ENCODE measurements at places on chromosomes 16 and 17.

DNA sequence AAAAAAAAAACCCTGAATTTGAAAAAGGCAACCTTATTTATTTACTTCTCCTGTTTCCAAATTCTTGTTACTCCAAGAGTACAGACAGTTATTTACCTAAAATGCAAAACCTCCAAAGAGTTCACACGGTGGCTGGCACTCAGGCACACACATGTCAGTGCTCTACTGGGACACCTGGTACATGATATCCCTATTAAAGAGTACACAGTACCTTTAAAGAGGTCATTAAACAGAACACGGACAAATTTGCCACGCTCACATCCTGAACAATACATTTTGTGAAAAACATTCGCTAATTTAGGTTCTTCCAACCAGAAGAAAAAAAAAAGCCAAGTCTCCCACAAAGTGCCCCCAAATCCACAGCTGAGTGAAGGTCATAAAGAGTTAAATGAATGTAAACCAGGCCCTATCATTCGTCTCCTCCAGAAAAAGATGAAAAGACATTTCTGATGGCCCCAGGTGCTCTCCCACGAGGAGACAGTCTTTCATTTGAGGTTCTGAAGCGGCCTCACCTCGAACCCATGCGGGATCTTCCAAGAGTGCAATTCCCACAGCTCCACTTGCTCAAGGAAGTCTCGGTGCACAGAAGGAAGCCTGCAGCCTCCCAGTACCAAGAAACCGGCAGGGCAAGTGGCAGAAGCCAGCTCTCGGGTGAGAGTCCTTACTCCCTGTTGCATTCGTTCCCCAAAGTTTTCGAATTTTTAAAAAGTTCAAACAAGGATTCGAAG lies 993 bp downstream of the ERN1 start:
- DNase-seq, result no peak

DNA sequence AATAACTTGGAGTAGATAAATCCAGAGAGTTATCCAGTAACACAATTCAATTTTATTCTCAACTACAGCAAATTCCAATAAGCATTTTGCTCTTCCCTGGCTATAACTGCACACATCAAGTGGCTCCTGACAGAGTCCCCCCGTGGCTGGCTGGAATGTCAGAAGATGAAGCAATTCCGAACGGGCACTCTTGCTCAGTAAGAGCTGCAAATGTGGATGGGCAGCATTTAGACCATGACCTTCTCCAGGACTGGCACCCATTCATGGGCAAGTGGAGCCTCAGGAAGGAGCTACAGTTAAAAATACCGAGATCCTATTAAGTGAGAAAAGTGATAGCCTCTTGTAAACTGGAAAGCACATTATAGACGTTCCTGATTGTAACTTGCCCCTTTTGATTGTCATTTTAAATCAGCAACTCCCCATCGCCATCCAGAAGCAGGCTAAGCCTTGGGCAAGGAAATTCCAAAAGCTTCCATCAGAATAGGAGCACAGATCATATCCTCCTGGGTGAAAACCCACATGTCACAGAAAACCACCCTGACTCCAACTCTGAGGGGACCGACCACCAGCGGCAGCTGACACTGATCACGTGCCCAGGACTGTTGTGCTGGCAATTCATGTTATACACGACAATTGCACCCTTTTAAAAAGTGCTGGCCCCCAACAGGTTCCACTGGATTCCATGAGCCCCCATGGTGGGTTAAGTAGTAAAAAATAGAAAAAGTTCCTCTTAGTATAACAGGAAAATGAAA lies 7.1 kb downstream of the UBE2O start:
- DNase-seq, result no peak

- DNase-seq, result no peak
Observed at GRCh38 chr16:79362300-79362970, 238.1 kb downstream of the MAF start.

- no peak for DNase-seq
Observed at GRCh38 chr17:2082003-2082781, 27.3 kb downstream of the HIC1 start.

DNA sequence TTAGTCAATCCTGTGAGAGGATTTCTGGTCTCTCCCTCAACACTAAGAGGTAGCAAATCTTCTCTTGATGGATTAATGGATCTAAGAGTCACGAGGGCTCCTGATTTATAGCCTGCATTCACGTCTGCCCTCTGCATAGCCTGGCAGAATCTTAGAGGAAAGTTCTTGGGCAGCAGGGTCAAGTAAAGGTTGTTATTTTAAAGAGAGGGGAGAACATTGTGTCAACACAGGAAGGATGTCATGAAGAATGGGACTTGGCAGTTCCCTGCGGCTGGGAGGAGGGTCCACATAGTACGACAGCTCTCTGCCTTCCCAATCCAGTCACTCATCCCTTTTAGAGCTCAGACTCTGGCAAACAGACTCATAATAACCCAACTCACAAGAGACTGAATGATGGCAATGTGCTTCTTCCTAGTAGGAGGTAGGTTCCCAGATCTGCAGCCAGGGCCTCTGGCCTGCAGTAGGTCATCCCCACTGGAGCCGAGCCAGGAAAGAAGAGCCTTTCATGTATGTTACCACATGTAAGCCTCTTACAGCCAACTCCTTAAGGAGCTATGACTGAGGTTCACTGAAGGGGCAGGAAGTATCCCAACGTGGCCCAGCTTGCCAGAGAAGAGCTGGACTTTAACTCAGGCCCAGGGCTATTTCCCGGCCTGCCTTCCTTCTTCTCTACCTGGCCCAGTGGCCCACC lies 25.4 kb upstream of the RPTOR start:
- no peak for DNase-seq

DNA sequence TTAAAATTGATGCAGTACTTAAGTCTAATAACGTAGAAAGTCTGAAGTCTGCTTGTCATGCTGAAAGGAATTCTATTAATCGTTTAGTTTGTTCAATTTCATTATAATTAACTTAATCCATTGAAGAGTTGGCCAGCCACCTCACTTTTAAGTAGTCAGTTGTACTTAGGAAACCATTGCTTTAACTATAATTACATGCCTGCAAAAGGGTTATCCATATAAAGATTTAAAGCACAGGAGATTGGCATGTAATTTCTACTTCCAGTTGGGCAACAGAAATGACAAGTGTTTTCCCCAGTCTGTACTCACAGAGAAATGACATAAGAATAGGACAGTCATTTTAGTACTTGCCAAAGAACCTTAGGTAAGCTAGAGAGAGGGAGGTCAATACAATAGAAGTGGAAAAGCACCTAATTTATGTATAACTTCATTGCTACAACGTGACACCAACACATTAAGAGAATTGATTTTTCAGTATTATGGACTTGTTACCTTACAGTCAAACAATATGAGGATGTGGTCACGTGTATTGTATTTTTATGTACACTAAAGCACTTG lies 3.7 kb upstream of the USP32 start:
- DNase-seq, result no peak

DNA sequence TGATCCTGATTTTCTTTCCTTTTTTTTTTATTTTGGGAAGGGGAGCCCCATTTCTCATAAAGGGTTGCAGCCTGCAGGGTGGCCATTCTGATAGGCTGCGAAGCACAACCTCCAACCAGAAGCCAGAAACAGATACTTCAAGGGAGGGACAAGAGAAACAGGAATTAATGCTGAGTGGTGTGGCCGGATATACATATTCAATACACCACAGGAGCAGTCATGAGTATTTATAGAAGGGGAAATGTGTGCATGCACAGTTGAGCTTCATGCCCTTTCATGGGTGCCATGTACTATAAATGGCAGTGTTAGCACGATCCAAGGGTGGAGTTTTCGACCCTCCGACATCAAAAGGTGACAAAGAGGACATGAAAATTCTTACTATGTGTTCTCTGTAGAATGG lies 320.8 kb downstream of the CBLN1 start:
- no peak for DNase-seq

DNA sequence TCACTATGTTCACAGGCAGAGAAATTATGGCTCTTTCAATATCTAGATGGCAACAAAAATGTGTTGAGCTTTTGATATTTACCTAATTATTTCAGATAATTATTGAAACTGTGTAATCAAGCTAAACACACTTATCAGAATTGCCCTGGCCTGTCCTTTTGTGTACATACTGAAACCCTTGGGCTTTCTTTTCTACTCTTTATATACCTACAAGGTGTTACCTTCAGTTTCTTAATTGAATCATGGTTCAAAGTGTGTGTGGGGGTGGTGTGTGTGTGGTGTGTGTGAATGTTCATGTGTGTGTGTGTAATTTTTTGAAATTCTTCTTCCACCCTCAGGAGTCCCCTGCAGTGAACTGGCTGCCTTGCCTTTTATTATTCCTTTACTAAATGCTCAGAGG lies 506.8 kb upstream of the SOX9 start:
- no peak for DNase-seq

DNA sequence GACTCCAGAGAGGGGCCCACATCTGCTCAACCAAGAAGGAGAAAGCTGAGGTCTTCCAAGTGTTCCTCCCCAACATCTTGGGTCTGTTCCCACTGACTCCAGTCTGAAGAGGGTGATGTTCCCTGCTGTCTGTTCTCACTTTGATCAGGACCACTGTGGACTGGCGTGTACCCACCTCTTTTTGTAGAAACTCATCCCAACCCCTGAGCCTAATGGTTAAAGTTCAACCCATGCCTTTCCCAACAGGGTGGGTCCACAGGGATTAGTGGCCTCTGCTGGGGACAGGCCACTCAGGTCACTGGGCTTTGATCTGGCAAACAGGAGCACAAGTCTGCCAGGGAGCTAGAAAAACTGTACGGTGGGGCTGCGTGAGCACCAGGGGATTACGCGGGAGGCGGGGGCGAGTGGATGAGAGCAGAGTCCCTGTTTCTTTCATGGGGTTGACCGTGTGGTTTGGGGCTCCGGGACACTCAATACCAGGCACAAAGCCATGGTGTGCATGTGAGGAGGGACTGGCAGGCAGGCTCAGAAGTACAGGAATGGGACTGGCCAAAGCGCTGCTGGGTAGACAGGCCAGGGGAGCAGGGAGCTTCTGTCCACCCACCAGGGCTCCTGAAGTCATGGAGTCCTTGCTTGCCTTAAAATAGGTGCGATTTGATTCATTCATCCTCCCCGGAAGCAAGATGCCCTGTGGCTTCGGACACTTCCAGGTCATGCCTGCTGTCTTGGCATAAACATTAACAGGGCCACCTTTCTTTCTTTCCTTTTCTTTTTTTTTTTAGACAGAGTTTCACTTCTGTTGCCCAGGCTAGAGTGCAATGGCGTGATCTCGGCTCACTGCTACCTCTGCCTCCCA lies at the start of gene CA5A:
TSS of gene CA5A (minus strand) at position 155 of the 856 bp plus-strand sequence. CDS start at position 76, 79 bp downstream.
- no peak for DNase-seq

- no peak for DNase-seq
Observed at GRCh38 chr17:77189148-77189547, 48.4 kb downstream of the SEC14L1 start.

DNA sequence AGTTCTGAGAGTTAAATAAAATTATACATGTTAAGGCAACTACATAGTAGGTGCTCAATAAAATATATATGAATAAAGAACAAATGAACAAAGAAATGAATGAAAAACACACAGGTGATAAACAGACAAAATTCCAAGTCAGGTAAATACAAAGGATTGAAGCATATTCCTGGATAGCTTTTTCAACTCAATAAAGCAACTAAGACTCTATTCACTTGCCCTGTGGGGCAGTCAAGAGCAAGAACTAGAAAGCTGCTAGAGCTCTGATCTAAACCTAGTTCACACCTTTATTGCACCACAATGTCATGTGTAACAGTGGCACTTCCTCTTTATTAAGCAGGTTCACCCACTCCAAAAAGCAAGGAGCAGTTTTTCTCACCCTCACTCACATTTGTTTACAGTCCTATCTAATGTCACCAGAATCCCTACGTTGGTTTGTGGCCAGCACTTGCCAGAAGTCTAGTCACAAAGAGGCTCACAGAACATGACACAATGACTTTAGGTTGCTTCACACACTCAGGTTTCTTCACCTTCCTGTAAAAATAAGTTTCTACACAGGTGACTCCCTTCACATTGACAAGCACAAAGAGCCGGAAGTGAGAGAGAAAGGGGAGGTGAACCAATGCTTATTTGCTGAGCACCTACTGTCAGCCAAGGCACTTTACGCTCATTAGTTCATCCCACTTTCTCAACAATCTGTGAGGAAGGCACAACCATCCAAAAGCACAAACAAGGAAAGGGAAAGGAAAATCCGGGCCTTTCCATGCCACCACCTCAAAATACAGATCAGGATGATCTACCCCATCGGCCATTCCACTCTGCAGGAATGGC lies 70.8 kb downstream of the XPO6 start:
- DNase-seq, result peak; percentile 45

GRCh38 chr17:48048384-48049126 lies 396 bp downstream of the NFE2L1 start:
- no peak for DNase-seq

DNA sequence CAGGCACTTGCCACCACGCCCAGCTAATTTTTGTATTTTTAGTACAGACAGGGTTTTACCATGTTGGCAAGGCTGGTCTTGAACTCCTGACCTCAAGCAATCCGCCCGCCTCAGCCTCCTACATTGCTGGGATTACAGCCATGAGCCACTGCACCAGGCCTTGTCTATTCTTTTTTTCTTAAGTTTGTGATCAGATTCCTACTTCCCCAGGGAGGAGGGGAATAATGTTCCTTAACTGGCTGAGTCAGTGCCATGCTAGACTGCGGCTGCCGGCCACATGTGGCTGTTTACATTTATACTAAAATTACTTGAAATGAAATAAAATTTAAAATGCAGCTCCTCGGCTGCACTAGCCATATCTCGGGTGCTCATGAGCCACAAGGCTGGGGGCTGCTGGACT lies 27.8 kb upstream of the USP36 start:
- no peak for DNase-seq

DNA sequence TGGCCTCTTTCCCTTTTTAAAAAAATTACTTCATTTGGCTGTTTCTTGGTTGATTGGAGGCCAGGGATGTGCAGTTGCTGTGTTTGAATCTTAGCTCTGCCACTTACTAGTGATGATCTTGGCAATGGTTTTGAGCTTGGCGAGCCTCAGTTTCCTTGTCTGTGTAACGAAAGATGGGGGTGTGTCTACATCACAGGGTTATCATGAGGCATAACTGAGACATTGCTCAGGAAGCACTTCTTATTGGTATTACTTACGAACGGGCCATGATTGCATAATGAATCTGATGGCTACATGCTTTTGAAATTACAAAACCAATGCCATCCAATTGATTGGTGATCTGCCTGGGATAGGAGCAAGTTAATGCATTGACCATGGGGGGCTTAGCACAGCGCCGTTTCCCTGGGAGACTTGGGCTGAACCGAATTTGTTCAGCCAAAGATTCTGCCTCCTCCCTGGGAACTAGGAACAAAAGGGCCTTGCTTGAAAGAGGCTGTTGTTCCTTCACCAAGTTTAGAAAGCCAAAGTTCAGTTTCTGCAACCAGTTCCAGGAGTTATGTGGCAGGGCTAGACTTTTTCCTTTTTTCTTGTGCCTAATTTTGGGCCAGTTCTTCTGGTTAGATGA lies 21.9 kb downstream of the CMIP start:
- DNase-seq, result no peak

- DNase-seq, result no peak
Observed at GRCh38 chr17:63961355-63962212, 11.1 kb downstream of the SCN4A start.

GRCh38 chr17:81285179-81285878 lies 9.8 kb downstream of the SLC38A10 start:
- peak; percentile 38 for DNase-seq

GRCh38 chr17:77834170-77835115 lies 124.1 kb upstream of the TNRC6C start:
- peak; percentile 50 for DNase-seq

Measured in activated T-helper 1 cell treated with Interleukin-2 at 50 U/mL for 16 hours (primary cell).